ENCODE measurements at places on chromosomes 6 and 20.

DNA sequence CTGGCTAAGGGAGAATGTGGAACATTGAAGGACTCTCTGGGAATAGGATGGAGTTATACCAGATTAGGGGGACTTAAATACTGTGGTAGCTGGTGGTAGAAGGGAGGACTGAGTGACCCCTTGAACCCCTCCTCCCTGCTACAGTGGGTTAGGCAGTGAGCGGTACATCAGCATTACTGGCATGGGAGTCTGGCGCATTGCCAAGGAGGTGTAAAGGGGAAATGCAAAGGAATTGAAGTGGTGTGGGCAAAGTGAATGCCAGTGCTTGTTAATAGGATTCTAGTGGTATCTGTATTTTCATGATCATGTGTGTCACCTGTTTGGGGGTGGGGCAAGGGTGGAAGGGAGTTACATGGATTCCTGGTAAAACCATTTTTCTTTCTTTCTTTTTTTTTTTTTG is 60.1 kb downstream of the GFRA4 start:
- DNase-seq: no peak

DNA sequence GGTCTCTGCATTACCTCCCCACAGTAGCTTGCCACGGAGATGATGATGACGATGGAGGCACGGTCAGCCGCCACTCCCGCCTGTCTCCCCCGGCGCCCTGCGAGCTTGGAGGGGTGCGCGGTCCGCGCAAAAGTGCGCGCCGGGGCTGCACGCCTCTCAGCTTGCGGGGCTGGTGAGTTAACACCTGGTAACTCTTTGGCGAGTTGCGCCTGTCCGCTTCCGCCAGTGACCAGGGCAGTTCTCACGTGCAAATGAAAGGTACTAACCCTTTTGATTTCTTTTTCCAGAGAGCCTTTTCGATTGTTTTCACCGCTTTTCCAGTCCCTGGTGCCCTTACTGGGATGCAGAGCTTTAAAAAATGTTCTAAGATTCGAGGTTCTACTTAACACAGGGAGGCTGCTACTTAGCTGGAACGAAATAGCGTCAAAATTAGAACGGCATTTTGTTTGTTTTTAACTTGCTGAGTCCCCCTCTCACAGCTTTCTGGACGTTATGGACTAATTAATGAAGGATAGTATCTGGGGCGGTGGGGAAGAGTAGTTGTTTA is 6.2 kb downstream of the GRIK2 start:
- DNase-seq: no peak

DNA sequence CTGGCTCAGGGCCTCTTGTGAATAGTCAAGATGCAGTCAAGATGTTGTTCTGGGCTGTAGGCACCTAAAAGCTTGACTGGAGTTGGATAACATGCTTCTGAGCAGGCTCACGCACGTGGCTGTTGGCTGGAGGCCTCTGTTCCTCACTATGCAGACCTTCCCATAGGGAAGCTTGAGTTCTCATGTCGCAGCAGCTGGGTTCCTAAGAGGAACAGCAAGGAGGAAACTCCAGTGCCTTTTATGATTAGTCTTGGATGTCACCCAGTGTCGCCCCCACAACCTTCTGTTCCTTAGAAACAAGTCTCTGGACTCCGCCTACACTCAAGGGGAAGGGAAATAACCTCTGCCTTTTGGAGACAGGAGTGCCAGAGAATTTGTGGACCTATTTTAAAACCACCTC is 210.7 kb downstream of the BCAS1 start:
- DNase-seq: no peak

DNA sequence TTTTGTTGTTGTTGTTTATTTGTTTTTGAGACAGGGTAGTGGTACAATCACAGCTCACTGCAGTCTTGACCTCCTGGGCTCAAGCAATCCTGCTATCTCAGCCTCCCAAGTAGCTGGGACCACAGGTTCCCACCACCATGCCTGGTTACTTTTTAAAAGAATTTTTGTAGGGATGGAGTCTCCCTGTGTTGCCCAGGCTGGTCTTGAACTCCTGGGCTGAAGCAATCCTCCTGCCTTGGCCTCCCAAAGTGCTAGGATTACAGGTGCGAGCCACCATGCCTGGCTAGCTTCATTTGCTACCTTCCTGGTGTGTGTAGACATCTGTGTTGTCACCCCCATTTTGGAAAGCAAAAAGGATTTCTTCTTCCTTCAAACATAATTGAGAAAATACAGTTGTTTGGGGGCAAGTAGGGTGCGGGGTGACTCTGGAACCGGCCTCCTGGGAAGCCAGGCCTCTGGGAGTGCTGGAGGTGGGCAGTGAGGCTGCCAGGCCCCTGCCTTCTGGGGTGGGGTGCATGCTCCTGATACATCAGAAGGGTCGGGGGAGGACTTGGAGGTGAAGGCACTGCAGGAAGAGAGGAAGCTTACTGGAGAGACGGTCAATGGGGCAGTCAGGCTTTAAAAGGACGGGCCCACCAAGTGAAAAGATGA is 28.4 kb downstream of the SYNJ2 start:
- no peak for DNase-seq

GRCh38 chr6:3222506-3223038 is 4.9 kb downstream of the TUBB2B start:
- no peak for DNase-seq

DNA sequence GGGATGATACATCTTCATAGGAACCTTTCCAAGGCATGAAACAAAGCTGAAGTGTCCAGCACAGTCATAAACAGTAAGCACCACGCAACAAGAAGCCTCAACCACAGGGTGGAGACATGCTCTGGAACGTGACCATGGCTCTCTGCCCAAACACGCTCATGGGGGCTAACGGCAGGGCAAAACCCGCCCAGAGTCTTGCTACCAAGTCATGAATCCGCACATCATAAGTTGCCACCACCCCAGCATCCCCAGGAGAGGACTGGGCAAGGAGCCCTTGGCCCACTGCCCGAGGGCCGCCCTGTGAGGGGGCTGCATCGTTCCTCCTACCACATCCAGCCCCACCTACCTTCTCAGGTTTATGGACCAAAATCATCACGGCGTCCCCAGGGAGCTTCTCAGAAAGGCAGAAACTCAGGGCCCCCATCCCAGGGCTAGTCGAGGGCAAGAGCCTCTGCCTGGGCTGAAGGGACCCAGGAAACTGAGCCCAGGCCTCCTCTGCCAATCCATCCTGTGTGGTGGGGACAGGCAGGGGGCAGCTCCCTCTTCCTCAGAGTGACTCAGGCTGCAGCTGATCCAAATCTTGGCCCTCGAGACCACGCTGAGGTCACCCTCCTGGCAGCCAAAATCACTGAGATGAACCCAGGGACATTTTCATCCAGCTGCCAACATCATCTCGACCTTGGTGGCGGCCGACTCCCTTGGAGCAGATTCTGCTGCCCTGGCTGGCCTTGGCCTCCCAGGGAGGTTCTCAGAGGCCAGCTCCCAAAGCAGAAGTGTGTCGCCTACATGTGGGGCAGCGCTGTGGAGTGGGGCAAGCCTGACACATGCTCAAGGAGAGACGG is 42.6 kb downstream of the BMP7 start:
- no peak for DNase-seq

- no peak for DNase-seq
These were observed 57.3 kb downstream of the THEMIS start for GRCh38 chr6:127843582-127843981.

- no peak for DNase-seq
These were observed 31.8 kb downstream of the KCNK5 start for GRCh38 chr6:39197521-39197920.

DNA sequence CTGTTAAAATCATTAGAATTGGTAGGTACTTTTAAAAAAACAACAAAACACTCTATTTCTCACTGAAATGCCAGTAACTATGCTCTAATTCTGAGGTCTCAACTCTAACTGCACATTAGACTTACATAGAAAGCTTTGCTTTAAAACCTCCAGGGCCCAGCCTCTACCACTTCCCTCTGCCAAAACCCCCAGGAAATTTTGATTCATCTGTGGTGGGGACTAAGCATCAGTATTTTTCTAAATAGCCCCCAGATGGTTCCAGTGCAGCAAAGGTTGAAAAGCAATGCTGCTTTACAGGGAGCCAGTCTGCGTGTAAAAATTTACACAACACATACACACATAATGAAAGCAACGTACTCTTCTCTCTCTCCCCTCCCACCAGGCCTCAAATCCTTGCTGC is 3.8 kb downstream of the TBC1D32 start:
- DNase-seq: no peak

- no peak for DNase-seq
These were observed 17.5 kb upstream of the BMP5 start for GRCh38 chr6:55892749-55893357.

GRCh38 chr20:652615-653109 is 338 bp downstream of the SRXN1 start:
- no peak for DNase-seq

DNA sequence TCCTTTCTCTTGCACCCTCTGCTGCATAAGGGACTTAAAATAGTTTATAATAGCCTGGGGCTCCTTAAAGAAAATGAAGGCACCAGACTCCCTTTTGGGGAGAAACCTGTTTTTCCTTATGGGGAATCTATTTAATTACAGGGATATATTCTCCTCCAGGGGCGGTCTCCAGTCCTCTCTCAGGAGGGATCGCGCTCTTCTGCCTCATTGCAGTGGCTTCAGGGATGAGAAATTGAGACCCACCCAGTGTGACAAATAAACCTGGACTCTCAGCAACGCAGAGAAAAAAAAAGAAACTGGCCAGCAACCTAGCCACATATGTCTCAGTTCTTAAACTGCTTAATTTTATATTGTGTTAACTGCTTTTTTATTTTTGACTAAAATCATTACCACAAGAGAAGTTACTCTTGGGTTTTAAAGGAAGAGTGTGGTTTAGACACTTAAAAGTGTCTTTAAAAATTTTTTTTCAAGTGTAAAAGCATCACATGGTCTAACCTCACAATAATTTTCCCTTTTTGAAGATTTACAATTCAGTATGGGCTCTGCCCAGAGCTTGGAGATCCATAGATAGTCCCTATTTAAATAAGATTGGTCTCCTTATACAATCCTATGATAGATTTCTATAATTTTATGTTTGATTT is 11.7 kb upstream of the GOPC start:
- no peak for DNase-seq

GRCh38 chr6:44960898-44961297 is 367.2 kb upstream of the RUNX2 start:
- DNase-seq: no peak

DNA sequence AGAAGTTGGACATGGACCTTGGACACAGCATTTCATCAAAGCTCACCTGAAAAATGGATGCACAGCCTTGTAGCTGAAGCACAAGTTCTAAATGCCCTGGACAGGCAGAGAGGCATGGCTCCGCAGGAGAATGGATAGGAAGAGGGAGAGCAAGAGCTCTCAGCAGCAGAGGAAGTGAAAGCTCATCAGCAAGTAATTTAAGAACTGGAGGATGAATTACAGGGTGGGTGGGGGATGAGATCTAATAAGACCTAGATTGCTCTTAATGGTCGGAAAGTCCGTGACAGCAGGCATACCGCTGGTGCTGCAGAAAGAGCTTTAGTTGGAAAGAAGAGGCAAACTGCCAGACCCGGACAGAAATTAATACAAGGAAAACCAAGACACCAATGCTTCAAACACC is 37.3 kb upstream of the SAYSD1 start:
- no peak for DNase-seq

- no peak for DNase-seq
These were observed 17.1 kb downstream of the IRF4 start for GRCh38 chr6:408599-409102.

DNA sequence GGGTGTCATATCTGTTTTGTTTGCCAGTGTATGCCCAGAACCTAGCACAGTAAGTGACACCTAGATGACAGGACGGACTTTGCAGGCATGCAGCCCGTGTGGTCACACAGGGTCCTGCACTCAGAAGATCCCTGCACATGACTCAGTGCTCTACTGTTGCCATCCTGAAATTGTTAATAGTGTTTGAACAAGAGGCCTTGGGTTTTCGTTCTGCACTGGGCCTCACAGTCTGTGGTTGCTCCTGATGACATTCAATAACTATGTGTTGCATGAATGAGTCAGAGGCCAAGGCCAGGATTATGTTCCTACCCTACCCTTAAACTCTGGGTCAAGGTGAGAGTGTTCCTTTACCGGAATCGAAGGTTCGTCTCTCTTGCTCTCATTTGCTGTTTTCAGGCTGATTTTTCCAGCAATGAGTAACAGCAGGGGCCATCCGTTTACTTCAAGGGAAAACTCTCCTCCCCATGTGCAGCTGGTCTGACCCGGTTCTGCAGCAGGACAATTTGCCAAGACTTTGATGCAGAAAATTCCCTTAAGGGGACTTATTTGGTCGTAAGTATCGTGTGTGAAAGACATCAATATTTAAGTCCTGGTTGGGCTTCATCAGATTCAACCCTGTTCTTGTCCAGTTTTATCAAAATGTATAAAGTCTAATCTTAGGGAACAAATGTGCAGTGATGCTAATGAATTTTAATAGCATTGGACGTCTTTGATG is 13.0 kb upstream of the PFDN4 start:
- DNase-seq: peak; percentile 69

DNA sequence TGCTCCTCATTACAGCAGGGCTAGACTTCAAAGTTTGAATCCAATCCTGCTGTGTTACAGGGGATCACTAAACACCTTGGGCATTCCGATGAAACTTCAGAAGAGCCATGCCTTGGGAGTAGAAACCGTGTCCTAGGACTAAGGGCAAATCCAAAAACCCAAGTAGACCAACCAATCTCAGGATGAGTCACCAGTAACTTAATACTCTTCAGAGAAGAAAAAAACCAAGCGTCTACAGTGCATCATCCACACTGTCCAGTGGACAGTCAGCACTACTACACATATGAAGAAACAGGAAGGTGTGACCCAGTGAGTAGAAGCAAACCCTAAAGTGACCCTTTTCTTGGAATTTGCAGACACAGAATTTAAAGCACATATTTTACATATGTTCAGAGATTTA is 39.5 kb upstream of the VAPB start:
- DNase-seq: no peak

GRCh38 chr20:32564921-32565734 is 20.0 kb downstream of the NOL4L start:
- no peak for DNase-seq

- no peak for DNase-seq
These were observed 36.4 kb upstream of the RNF144B start for GRCh38 chr6:18350712-18351111.

DNA sequence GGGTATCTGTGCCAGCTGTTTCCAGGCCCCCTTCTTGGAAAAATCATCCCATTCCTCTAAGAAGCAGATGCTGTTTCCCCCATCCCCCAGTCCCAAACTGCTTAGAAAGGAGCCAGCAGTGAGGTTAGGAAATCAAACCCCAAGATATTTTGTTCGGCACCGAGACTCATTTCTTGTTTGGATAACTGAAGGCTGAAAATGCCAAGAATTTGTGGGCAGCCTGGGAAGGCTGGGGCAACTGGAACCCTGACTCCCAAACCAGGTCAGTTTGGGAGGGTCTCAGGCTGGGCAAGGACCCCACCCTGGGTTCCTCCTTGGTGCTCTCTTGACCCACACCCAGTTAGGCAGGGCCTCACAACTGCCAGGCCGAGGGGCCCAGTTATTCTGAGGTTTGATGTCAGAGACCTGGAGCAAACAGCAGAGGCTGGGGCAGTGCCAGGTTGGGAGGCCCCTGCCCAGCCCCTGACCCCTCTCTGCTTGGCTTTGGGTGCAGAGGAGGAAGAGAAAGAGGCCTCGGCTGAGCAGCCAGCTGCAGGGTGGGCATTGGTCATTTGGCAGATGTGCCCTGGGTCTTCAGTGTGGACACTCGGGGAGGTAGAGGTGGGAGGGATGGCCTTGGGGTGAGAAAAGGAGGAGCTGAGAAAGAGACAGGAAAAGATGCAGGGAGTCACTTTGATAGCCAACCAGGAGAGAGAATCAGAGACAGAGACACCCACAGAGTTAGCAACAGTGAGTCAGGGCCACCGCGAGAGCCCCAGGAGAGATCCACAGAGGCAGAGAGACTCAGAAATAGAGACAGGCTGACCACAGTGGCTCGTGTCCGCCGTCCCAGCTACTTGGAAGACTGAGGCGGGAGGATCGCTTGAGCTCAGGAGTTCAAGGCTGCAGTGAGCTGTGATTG is 5.0 kb downstream of the ANGPT4 start:
- DNase-seq: no peak
